ENCODE measurements at places on chromosomes 6 and 20.

- no peak for DNase-seq
Observed at GRCh38 chr6:90202156-90202555, 94.5 kb downstream of the BACH2 start.

DNA sequence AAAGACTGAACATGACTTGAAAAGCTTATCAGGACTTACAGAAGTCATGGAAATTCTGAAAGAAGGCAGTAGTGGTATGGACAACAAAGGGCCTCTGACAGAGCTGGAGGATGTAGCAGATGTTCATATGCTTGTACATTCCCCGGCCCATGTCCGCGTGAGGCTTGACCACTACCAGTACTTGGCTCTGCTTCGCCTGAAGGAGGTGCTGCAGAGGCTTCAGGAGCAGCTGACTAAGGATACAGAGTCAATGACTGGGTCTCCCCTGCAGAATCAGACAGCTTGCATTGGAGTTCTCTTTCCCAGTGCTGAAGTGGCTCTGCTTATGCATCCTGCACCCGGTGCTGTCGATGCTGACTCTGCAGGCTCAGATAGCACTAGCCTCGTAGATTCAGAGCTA, 29.2 kb downstream of the TAF11 start:
- DNase-seq = no peak

GRCh38 chr6:32962213-32962826, 6.1 kb upstream of the BRD2 start:
- no peak for DNase-seq

- DNase-seq = no peak
Observed at GRCh38 chr6:140256248-140256647, 881.8 kb upstream of the CITED2 start.

GRCh38 chr6:78607189-78607588, 260.2 kb upstream of the IRAK1BP1 start:
- DNase-seq = no peak

DNA sequence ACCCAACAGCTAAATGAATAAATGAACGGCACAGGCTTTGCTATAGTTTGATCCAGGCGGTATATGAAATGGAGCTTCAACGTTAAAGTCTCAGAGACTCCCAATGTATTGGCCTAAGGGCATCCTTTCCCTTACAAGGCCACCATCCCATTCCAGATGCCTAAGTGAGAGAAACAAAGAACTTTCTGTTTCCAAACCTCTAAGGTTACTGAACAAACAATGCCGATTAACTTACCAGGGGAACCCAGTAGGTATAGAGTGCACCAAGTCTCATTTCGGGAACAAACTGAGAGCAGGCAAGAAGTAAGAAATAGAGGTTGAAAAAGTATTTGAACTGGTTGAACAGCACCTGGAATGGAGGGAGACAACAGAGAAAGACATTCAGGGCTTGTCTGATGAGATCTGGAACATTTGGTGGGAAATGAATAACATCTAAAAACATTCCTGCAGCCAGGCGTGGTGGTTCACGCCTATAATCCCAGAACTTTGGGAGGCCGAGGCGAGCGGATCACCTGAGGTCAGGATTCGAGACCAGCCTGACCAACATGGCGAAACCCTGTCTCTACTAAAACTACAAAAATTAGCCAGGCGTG, 42.5 kb downstream of the ATP9A start:
- no peak for DNase-seq
